ENCODE measurements at places on chromosomes 1 and 21.

GRCh38 chr21:42554251-42554961, 40.8 kb downstream of the SLC37A1 start:
- DNase-seq = no peak

GRCh38 chr1:27538793-27539192, 48.8 kb upstream of the WASF2 start:
- peak; percentile 72 for DNase-seq

GRCh38 chr1:39958403-39959200, 3.7 kb downstream of the MFSD2A start:
- no peak for DNase-seq

DNA sequence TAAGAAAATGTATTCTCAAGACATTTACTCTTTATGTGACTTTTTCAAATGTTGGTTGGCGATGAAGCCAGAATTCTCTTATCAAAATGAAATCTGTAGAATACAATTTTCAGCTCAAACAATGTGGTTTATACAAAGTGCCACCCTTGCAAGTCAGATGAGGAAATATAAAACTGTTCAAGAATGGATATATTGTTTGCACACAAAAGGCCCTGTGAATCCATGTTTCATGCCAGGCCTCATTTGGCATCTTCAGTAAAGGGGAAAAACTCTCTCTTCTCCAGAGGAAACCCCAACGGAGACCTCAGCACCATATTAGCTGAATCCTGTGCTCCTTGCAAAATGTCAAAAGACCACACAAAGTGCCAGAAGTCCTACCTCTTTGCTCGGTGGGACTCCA, 310.4 kb downstream of the RRAGC start:
- no peak for DNase-seq

DNA sequence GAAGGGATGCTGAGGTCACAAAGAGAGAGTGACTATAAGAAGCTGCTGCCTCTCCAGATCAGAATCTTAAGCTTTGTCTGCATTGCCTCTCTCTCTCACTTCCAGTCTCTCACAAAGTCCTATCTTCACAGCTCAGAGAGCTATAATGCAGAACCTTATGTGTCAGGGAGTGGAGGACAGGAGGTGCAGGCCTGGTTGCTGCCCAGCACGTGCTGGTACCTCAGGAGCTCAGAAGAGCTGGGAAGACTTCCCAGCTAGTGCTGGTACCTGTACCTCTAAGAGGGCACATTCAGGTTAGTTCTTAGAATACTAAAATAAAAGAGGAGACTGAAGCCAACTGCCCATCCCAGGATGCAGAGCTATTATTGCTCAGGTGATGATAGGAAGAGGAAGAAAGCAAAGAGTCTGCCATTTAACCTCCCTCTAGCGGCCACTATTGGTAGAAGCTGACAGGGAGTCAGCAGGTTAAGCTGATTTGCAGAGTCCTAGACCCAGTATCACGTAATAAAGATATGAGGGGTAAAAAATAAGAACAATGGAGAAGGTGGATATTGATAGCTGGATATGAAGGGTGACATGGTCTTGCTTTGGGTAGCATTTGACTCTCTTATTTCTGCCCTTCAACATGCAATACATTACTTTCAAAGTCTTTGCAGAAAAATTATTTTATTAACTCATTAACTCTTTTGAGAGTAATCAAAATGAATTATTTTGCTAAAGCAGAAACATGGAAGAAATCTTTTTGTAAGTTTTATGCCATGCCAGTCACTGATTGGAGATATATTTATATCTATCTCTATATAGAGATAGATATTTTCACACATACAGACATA, 138.1 kb upstream of the HMCN1 start:
- DNase-seq = peak; percentile 66

- no peak for DNase-seq
These were observed 35.6 kb downstream of the MCOLN2 start for GRCh38 chr1:84961316-84961715.

DNA sequence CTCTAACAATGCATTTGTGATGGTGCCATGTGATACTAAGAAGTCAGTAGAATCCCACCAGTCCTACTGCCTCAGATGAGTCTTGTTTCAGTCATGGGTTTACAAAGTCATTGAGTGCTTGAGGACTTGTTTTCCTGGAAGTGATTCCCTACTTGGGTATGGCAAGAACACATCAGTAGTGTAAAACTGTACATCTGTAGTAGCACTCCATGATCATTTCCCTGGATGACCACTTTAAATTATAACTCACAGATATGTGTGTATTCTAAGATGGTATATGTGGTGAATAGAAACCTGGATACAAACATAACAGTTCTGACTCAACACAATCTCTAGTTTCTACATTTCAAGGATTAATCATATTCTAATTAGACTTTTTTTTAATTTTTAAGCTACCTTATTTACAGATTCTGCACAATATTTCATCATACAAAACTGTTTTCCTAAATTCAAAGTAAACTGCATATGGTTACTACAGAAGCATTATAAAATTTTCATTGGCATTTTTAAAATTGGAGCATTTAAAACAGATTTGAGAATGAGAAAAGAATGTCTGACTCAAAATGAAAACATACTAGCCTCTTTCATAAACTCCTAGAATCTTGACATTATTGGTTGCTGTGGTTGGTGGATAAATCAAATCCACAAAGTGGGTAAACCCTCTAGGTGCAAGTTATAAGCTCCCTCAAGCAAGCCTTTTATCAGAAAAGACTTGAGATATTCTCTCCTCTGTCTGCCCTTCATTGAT, 6.8 kb upstream of the PSMG1 start:
- DNase-seq = no peak

GRCh38 chr1:244056577-244056976, 5.5 kb downstream of the ZBTB18 start:
- peak; percentile 68 for DNase-seq

- no peak for DNase-seq
These were observed 38.0 kb downstream of the NUAK2 start for GRCh38 chr1:205283270-205284147.

GRCh38 chr1:109527098-109527811, 12.4 kb upstream of the GPR61 start:
- DNase-seq = no peak

DNA sequence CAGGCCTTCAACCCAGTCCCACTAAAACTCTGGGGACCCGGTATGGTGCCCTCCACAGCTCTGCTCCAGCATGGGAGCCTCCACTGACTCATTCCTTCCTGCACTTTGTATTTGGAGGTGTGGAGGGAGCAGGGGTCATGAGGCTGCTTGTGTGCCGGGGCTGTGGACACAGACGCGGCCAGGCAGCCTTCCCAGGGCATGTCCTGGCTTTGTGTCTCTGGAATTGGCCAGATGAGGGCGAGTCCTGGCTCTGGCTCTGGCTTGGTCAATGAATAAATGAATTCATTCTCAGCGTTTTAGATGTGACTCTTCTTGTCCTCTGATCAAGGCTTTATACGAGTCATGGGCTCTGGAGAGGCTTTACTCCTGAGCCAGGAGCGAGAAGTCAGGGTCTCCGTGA, 19.1 kb downstream of the AJAP1 start:
- DNase-seq = no peak

DNA sequence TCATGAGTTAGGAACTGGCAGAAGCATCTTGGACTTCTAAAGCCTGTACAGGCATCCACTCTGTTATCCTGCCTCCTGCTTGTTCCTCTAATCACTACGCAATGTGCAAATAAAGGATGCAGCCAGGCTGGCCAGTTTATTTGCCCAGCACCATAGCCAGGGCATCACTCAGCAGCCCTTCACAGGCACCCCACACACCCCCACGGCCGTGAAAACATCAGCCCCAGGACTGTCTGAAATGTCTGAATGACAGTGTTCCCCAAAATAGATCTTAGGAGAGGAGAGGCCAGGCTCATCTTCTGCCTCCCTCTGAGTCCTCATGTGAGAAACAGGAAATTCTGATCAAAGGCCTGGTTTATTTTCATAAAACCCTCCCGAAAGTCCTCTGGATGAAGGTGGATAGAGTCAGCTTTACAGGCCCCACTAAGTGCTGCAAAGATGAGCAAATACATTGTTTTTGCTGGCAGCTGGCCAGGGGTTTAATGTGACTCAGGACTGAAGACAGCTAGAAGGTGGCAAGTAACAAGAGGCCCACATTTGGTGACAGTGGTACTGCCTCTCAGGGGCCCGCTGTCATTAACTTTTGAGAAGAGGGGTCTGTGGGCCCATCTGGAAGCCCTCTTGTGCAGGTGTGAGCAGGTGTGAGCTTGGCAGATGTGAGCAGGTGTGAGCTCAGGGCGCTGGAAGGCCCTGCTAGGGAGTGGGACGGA, 32.9 kb downstream of the GRHL3 start:
- DNase-seq = no peak

GRCh38 chr1:74412244-74412643, 100.2 kb downstream of the LRRC53 start:
- DNase-seq = no peak

- peak; percentile 50 for DNase-seq
These were observed 5.7 kb upstream of the MOB3C start for GRCh38 chr1:46622344-46622743.

DNA sequence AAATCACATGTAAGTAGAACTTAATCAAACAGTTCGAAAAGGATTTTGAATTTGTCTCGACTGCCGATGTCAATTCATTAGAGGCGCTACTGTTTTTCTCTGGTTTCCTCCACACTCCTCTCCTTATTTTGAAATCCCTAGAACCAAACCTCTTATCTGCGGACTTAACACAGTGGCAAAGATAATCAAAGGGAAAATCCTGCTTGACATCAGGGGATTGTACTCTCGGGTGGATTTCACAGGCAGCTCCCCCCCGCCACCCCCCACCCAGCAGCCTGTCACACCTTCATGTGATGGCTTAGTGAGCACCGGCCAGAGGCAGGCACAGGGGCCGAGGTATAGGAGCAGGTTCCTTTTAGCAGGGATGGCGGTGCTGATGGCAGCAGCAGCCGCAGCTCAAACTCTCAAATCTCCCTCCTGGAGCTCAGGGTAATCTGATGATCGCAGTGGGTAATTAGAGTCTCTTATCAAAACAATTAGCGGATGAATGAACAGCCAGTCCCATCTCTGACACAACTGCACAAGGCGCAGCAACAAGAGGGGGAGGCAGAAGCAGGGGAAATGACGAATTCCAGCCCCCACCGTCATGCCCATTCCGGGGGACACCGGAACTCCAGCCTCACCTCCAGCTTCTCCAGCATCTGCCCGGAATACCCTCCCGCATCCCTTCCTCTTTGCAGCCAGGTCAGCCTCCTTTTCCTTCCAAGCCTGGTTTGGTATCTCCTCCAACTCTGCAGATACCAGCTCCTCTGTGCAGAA, 80.3 kb downstream of the SSBP3 start:
- DNase-seq = no peak

- DNase-seq = no peak
These were observed 11.9 kb upstream of the DUSP10 start for GRCh38 chr1:221753828-221754188.

- no peak for DNase-seq
These were observed 482.0 kb downstream of the SETD4 start for GRCh38 chr21:35578347-35578782.

GRCh38 chr1:15431571-15431948, 6.7 kb upstream of the CTRC start:
- no peak for DNase-seq

DNA sequence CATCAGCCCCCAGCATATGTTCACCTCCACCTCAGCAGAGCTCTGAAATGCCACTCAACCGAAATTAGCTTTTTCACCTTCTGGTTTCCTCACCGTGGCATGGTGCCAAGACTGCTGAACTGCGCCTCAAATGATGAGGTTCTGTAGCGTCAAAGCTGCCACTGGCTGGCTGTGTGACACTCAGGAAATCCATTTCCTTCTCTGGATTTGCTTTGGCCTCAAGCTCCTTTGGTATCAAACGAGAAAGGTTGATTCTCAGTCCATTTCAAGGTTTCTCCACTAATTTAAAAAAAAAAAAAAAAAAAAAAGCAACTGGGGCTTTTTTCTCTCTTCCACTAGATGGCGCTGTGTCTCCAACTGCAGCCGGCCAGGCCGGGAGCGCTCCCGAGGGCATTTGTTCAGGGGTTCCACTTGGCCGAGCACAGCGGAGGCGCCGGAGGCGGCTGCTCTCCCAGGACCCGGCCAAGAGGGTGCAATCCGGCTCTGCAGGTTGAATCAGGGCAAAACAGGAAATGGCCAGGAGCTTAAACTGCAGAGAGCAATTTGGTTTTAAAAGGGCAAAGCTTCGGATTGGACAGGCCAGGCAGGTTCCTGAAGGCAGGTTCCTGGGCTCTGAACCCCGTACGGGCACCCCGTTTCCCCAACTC, 26.5 kb upstream of the PLA2G2C start:
- DNase-seq = peak; percentile 88

DNA sequence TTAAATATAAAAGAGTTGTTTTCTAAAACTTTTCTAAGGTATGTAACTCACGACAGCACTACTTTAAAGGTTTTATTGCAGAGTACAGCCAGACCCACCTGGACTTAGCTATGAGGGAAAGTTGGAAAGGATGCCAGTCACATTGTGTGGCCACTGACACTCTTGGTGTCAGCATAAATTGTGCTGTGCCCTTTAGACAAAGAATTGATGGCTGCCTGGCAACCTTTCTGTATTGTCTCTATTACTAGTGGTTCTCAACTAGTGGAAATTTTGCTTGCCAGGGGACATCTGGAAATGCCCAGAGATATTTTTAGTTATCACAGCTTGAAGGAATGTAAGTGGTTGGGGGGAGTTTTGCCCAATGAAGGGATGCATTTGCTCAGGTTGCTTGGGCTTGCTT, 117.5 kb upstream of the APP start:
- DNase-seq = no peak

- no peak for DNase-seq
These were observed 49.1 kb upstream of the EPS8L3 start for GRCh38 chr1:109812691-109813393.

DNA sequence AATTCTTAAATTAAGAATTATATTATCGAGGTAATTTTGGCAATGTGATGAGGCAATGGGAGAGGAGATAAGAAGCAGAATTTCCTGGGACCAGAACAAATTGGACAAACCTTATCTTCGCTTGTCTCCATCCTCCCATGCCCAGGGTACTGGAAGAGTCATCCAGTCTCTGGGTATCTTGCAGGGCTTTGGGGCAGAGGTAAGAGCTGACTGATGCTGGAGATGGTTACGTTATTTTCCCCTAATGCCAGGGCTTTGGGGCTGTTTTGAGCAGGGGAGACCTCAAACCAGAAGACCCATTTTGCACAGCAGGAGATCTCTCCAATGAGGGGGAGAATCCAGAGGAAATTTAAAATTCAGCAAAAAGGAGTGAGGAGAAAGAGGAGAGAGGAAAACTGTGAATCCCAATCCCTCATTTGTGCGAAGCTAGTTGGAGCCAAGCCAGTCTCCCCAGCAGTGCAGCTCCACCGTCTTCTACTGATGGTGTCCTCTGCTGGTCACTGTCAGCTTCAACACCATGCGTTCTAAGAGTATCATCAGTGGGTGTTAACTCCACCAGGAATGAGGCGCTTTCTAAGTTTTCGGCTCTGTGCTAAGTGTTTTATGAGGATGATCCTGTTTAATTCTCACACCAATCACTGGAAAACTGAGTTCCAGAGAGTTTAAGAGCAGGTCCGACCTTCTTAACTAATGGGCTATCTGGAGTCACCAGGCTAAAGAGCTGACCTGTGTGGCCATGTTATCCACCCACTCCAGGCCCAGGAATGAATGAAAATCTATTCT, 86.8 kb upstream of the CD34 start:
- peak; percentile 66 for DNase-seq

Measured in ACHN (cell line).